RCC 7860 (cell line): ENCODE measurements at places on chromosomes 12 and 14.
A peak's percentile ranks its signal among the peaks of the same experiment; 100 is the strongest.

DNA sequence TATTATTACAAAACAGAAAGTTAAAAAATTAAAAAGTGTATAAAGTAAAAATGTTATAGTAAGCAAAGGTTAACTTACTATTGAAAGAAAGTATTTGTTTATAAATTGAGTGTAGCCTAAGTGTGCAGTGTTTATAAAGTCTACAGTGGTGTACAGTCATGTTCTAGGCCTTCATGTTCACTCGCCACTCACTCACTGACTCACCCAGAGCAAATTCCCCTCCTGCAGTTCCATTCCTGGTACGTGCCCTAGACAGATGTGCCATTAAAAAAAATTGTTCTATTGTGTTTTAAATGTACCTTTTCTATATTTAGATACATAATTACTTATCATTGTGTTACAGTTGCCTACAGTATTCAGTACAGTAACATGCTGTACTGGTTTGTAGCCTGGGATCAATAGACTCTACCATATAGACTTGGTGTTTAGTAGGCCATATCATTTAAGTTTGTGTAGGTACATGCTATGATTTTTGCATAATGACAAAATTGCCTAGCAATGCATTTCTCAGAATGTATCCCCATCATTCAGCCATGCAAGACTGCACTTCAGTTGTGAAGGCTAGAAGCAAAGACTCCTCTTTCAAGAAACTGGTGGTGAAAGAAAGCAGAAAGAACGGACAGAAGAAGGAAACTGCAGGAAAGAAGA lies 100.6 kb downstream of the DACT1 start:
- peak; percentile 70 for DNase-seq

DNA sequence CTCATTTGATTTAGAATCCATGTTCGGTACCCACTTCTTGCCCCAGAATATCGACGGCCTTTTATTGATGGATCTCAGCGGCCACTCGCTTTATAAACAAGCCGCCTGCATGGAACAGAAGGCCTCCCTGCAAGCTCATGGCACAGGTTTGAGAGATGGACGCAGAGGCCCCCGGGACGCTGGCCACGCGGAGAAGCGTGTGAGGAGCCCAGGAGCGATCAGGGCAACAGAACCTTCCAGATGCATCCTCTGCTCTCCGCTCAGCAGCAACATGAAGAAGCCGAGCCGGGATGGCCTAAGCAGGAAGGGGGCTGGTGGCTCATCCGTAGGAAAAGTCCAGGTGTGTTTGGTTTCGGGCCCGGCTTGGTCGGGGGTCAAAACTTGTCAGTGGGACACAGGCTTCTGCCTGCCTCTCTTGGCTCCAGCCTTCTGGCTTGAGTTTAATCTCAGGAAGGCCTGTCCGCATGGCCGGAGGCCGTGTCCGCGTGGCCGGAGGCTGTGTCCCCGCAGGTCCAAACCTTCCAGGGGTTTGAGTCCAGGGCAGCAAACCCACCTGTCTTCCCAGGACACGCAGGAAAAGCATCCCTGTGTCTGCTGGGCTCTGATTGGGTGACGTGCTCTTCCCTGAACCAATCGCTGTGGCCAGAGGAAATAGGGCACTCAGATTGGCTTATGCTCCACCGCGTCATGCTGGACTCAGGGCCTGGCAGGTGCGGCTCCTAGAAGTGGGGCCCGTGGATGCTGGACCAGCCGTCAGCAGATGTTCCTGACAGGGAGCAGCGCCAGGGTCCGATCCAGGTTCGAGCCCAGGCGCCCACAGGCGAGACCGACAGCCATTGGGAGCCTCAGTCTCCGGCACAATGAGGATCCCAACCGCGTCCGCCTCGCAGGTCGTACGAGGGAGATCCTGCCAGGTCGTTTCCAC lies 65.0 kb downstream of the GALNT9 start:
- no peak for DNase-seq

DNA sequence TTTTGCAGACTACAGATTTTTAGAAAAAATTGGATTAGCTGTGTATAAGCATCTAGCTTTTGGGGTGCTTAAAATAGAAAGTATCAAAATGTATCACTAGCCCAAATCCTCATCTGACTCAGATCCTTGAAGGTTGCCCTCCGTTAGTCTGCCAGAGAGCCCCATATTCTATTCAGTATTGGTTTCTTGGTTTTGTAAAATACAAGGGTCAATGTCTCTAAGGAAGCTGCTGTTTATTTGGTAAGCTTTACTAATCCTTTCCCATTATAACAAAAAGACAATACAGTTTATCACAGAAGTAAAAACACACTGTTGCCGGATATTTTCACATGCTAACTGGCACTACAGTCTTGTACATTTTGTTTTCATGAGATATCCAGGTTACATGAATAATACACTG lies 92.8 kb upstream of the PTHLH start:
- DNase-seq: no peak

DNA sequence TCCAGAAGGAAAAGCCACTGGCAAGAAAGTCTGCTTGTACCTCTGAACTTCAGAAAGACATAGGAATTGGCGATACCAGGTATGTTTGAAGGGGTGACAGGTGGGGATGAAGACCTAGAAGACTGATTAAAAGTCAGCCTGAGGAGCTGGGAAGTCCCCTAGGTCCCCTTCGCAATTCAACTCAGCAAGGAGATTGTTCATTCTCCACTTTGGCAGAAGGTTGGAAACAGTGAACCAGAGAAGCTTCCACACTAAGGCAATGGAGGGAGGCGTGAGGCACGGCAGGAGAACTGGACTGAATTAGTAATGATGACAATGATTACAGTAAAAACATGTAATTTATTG lies 240.3 kb upstream of the TMPO start:
- no peak for DNase-seq

DNA sequence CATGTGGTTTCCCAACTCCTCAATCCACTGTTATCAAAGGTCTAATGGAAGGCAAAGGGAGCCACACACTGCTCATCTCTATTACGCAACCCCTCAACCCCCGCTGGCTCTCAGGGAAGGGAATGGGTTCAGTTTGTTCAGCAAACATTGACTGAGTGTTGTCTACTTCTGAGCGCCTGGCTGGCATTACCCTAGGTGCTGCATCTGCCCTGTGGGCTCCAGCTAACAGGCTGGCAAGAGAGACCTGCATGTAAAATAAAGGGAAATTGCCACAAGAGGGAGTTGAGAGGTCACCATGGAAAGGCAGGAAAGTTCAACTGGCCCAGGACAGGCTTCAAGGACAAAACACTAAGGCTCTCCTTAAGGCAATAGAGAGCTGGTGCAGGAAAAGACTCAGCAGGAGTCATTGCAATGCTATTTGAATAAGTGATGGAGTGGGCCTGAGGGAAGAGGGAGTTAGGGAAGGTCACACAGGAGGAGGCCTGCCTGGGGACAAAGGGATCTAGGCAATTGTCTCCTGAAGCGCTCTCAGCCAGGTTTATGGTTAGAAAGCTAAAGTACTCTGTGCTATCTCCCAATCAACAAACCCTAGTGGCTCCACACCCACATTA lies 5.5 kb upstream of the ZNF740 start:
- DNase-seq: peak; percentile 49

- DNase-seq: no peak
Observed at GRCh38 chr12:100737168-100737567, 57.4 kb upstream of the ANO4 start.

DNA sequence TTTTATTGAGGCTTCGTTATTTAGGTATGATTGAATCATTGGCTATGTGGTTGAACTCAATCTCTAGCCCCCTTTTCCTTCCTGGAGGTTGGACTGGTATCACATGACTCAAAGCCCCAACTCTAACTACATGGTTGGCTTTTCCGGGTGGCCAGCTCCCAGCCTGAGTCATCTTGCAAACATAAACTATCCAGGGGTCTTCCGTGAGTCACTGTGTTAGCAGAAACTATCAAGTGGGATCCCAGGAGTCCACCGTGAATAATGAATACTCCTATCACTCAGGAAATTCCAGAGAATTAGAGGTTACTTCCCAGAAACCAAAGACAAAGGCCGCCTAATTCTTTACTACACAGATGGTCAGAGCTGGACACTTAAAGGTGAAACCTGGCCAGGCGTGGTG lies 19.7 kb upstream of the PLEKHD1 start:
- peak; percentile 88 for DNase-seq

GRCh38 chr12:107992870-107993451 lies 136.1 kb upstream of the WSCD2 start:
- DNase-seq: peak; percentile 30

DNA sequence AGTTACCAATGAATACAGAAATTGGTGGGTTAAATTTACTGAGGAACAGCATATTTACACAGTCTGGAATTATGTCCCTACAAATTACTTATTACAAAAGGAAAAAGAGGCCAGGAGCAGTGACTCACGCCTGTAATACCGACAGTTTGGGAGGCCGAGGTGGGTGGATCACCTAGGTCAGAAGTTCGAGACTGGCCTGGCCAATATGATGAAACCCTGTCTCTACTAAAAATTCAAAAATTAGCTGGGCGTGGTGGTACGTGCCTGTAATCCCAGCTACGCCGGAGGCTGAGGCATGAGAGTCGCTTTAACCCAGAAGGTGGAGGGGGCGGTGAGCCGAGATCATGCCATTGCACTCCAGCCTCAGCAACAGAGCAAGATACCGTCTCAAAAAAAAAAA lies 52.6 kb downstream of the HECTD1 start:
- DNase-seq: no peak
